ENCODE measurements at places on chromosomes 12 and 14.

DNA sequence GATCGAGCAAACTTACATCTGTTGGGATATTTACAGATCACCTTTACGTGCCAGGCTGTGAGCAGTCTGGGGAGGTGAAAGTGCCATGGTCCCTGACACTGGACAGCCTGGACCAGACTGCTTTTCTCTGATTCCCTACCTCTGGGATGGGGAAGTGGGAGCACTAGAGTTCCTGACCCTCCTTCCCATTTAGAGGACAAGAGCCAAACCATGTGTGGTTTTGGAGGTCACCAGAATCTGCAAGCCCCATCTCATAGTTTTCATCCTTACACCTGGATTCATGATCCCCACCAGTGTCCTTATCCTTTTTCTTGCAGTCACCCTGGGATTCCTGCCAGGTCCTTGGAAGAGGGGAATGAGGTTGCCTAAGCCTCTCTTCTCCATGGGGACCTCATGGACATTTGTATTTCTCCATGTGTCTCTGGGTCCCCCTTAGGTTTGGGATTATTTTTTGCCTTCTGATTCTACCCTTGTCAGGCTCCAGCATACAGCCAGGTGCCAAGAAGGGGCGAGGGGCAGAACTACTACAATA, 1.5 kb upstream of the WNT10B start:
- no peak for ATAC-seq

- no peak for ATAC-seq
These were observed 53.4 kb downstream of the HNRNPC start for GRCh38 chr14:21215879-21216251.

GRCh38 chr12:109310247-109311125, 1.4 kb upstream of the FOXN4 start:
- no peak for ATAC-seq

DNA sequence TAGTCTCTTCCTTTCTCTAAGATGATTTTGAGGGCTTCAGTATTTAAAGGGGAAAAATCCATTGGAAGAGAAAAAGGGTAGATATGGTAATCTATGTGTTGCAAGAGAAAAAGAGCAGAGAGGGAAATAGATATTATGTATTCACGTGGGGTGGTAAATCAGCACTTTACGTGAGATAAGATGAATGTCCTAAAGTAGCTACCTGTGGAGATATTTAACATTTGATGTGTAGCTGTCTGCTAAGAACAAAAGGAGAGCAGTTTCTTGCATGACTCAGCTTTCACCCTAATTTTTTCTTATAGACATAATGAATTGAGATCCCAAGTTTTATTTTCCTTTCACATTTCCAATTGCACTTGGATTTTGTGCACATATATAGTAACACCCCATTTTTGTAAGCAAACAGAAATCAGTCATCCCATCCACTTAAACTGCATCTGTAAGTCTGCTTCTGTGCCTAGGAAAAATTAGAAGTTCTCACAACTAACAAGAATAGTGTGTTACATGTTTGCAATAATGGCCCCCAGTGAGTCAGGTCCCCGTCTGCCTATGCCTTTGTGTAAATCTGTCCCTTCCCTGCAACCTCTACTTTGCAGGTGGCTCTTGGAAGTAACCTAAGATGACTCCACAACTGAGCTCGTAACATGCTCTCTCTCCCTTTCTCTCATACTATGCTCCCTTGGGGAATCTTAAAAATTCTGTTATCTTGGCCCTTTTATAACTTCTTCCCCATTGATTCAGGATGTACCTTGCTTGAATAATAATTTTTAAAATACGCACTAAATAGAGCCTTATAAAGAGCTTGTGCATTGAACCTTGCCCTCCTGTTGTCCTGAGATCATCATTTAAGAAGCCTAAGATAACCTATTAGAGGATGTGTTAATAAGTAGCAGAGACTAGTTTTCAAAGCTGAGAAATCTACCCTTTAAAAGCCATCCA, 3.7 kb downstream of the TMTC3 start:
- no peak for ATAC-seq

GRCh38 chr12:52942066-52942900, 6.6 kb upstream of the KRT18 start:
- no peak for ATAC-seq

- ATAC-seq: no peak
These were observed 39.1 kb upstream of the GZMB start for GRCh38 chr14:24673059-24673458.

DNA sequence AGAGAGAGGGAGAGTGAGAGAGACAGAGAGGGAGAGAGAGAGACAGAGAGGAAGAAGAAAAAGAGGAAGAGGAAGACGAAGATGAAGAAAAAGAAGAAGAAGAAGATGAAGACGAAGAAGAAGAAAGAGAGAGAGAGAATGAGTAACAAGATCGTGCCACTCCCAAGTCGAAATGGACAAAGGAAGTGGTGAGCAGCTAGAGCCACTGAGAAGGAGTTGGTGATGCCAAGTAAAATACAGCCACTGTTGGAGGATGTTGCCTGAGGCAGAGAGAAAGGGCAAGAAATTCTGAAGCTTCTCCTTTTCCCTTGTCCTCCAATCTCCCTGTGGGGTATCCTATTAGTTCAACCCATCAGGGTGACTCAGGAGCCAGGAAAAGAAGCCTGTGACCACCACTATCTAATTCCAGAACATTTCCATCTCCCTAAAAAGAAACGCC, 12.5 kb upstream of the ANAPC5 start:
- no peak for ATAC-seq

DNA sequence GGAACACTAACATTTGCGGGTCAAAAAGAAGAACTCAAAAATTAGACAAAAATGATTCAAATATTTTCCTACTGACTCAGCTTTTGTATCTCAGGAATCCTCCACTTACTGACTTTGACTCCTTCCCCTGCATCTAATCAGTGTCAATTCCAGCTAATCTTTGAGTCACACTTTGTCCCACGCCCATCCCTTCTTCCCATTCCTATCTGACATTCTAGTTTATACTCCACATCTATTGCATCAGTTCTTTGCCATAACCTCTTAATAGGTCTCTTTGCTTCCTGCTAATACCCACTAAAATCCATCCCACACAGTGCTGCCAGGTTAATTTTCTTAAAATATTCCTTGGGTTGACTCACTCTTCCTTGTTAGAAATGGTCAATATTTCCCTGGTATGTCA, 19.1 kb downstream of the BBS10 start:
- ATAC-seq: no peak

DNA sequence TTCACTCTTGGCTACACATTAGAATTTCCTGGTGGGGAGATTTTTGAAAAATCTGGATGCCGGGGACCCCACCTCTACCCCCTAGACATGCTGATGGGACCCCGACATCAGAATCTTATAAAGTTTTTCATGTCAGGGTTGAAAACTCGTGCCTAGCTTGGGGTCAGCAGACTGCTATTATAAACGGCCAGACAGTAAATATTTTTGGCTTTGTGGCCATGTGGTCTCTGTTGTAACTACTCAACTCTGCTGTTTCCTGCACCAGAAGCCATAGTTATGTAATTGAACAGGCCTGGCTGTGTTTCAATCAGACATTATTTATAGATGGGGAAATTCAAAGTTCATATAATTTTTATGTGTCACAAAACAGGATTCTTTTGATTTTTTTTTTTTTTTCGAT, 41.6 kb downstream of the ACACB start:
- no peak for ATAC-seq
